ENCODE measurements at places on chromosomes 12 and 14. TPM values are rescaled to one million over a fixed set of nuclear protein-coding genes. Genes with fewer than 3 reads are reported as not detected.
A peak's percentile ranks its signal among the peaks of the same experiment; 100 is the strongest.

- no peak for DNase-seq
Observed at GRCh38 chr14:57512220-57512619, 18.6 kb upstream of the CCDC198 start.

DNA sequence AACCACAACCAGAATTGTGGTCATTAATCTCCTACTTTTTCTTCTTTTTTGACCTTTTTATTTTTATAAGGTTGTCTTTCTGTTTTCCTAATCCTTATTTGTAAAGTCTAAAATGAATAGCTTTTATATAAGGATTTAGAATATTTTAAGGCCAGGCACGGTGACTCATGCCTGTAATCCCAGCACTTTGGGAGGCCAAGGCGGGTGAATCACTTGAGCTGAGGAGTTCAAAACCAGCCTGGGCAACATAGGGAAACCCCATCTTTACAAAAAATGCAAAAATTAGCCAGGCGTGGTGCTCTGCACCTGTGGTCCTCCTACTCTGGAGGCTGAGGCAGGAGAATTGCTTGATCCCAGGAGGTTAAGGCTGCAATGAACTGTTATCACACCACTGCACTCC is 55.1 kb downstream of the IFT81 start:
- peak; percentile 75 for DNase-seq

GRCh38 chr12:124647316-124647715 is 79.9 kb upstream of the NCOR2 start:
- no peak for DNase-seq

Gene IFT81
- total RNA-seq, result 9.5 TPM

DNA sequence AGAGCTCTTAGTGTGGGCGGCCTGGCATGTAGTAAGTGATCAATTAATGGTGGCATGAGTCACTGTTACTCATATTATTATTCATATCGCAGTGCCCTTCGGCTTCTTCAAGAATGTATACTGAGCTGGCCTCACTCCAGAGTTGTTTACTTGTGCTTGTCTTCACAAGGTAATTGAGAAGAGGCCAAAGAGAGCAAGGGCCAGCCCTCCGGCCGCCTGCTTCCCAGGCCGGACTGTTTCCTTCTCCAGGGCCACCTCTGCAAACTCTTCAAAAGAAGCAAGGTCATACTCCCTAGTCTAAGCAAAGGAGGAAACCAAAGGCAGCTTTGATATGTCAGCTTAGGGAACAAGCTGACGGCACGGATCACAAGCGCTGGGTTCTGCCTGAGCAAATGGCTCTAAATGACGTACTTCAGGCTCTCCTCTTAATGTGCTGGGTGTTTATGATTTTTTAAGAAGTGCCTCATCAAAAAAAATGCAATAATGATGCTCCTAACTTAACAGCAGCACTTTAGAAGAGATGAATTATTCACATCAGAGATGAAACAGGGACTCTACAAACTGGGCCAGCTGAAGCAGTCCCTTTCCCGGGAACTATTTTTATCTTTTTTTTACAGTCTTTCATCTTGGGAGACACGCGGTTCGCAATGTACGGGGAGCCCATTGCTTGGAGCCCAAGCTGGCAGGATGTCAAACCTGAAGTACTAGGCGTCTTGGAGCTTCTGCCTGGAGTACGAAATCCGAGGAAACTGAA is 65.6 kb upstream of the DLK1 start:
- DNase-seq, result peak; percentile 66

DNA sequence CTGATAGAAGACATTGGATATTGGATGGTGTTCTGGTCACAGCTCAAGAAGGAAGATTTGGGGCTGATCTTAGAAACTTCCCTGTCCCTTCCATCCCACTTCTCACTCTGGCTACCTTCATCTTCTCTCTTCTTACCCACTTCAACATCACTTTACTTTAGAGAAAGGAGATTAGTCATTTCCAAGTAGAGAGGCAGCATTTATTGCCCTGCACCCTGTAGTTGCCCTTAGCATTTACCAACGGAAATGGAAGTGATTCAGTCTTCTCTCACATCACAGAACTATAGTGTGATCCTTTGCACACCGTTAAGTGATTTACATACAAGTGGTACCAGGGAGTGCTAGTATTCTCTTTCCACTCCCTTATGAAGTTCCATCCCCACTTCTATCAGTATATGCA is 52.4 kb downstream of the PHLDA1 start:
- DNase-seq, result peak; percentile 70
